ENCODE measurements at places on chromosomes 4 and X.

DNA sequence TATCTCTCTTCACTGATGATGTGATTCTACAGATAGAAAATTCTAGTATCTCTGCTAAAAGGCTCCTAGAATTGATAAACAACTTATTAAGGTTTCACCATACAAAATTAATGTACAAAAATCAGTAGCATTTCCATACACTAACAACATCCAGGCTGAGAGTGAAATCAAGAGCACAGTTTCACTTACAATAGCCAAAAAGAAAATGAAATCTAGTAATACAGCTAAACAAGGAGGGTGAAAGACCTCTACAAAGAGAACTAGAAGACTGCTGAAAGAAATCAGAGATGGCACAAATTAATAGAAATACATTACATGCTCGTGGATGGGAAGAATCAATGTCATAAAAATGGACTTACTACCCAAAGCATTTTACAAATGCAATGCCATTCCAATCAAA, 751.9 kb downstream of the FSTL5 start:
- DNase-seq, result no peak

- DNase-seq, result no peak
These were observed 273.0 kb downstream of the PPP3CA start for GRCh38 chr4:101074326-101074725.

DNA sequence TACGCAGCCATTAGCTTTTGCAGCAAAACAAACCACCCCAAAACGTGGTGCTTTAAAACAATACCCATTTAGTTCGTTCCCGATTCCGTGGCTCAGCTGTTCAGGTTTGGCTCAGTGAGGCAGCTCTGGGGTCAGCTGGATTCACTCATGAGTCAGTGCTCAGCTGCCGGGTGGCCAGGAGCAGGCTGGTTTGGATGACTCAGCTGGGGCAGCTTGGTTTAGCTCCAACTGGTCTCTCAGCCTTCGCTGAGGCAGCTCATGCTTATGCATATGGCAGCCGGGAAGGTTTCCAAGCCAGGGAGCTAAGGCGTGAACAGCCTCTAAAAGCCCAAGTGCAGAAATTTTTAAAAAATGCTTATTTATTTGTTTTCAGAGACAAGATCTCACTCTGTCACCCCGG, 13.3 kb upstream of the CD99 start:
- DNase-seq, result no peak

DNA sequence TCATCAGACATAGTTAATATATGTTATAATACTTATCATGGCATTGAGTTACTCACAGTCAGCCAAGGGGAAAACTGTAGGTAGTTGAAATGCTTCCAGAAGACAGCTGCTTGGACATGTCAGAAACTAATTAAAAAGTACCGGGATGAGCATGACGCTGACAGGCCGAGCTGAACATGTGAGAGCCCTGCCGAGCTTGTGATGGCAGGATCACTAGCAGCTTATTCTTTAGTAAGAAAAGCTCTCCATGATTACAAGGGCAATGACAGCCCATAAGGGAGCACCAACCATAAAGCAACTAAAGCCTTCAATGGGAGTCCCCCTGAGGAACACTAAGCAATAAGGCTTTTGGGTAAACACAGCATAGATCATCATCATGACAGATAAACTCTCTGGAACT, 435.6 kb downstream of the TLL1 start:
- DNase-seq, result no peak

- peak; percentile 65 for DNase-seq
These were observed 9.6 kb upstream of the MRPL1 start for GRCh38 chr4:77852892-77853495.

GRCh38 chrX:130418066-130418465, 16.3 kb downstream of the RBMX2 start:
- no peak for DNase-seq

DNA sequence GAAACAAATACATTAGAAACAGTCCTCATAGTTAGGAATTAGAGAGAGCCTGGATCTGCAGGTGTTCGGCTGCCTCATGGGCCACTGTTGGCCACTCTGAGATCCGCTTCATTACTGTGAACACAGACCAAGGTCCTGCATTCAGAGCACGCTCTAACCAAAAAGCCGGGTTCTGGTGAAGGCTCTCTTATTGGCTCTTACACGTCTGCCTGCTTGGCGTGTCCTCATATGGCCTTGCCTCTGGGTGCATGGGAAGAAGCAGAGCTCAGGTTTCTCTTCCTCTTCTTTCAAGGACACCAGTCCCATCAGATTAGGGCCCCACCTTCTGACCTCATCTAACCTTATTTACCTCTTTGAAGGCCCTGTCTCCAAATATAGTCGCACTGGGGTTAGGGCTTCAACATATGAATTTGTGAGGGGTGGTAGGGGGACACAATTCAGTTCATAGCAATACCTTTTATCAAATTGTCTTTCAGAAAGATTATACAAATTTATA, 37.1 kb upstream of the ELF2 start:
- no peak for DNase-seq

GRCh38 chrX:2423282-2423681, 77.5 kb downstream of the DHRSX start:
- DNase-seq, result no peak

GRCh38 chr4:121717680-121718237, 21.0 kb upstream of the ANXA5 start:
- DNase-seq, result no peak

GRCh38 chr4:184801781-184802696, 23.7 kb downstream of the ACSL1 start:
- DNase-seq, result no peak

DNA sequence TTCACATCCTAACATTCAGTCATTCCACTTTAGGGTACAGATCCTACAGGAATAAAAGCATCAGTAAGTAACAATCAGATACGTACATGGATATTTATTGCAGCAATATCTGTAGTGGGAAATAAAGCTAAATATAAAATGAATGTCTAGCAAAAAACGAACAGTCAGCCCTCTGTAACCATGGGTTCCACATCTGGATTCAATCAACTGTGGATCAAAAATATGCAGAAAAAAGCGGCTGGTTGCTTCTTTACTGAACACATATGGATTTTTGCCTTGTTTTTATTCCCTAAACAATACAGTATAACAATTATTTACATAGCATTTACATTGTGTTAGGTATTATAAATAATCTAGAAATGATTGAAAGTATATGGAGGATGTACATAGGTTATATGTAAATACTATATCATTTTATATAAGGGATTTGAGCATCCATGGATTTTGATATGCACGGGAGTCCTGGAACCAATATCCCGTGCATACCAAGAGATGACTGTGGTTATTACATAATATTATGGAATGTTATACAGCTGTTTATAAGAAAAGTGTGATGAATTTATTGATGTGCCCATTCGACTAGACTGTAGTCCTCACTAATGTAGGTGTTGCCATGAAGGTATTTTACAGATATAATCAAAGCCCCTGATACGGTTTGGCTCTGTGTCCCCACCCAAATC, 132.8 kb downstream of the ARHGEF9 start:
- no peak for DNase-seq

- no peak for DNase-seq
These were observed 2.0 kb downstream of the RAB40A start for GRCh38 chrX:103517246-103517645.

GRCh38 chrX:28273736-28274135, 292.5 kb upstream of the DCAF8L1 start:
- DNase-seq, result no peak

DNA sequence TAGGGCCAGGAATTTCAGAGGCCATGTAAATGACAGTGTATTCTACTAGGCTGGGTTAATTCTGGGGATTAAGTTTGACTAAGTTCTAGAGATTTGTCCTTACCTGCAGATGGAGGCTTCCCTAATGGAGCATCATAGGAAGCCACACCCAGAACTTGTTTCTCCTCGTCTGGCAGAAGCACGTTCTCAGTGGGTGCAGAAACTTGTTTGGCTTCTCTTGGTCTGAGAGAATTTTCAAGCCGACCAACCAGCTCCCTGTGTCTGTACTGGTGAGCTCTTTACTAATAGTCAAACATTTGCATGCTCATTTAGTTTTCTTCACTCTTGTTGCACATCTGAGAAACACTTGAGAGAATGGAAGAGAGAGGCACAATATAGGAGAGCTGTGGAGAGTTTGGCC, 907 bp upstream of the ATP10D start:
- DNase-seq, result no peak

- DNase-seq, result no peak
These were observed 268.4 kb upstream of the INTU start for GRCh38 chr4:127364397-127364796.

DNA sequence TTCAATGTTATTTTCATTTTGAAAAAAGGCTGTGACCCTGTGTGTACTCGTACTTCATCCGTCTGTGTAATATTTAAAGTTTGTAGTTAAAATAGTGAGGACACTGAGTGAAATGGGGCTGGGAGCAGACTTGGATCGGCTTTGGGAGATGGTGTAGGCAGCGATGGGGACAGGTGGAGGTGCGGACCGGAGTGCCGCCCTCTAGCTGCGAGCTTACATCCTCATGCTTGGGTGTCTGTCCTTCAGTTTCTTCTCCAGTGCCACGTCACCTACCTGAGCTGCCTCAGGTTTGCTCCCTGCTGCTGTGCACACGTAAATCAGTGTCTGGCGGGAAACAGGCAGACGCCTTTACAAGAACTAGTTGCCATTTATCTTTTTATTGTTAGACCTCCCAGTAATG, 146.1 kb downstream of the GPR143 start:
- no peak for DNase-seq

- DNase-seq, result no peak
These were observed 315.2 kb upstream of the HTR2C start for GRCh38 chrX:114268643-114269042.

DNA sequence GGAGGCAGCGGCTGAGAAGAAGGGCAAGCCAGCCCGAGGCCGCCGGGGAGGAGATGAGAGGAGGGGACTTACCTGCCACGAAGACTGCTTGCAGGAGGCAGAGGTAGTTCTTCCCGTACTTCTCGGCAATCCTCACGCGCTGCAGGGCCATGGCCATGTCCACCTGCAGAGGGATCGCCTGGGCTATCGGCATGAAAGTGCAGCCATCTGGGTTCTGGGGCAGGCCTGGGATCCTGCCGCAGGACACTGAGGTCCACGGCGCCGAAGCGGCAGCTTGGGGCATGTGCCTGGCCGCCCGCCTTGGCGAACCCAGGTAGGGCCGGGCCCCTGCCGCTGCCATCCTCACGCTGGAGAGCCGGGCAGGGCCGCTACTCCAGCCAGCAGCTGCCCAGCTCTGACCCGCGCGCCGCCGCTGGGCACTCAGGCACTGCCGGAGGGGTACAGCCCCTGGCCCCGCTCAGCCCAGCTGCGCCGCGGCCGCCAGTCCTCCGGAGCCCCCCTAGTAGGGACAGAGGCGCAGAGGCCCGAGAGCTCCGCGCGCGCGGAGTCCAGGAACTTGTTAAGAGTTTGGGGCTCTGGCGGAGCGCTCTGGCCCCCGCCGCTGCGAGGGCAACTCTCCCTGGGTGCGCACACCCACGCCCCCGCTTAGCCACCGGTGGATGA, 16.0 kb downstream of the MCF2 start:
- no peak for DNase-seq

DNA sequence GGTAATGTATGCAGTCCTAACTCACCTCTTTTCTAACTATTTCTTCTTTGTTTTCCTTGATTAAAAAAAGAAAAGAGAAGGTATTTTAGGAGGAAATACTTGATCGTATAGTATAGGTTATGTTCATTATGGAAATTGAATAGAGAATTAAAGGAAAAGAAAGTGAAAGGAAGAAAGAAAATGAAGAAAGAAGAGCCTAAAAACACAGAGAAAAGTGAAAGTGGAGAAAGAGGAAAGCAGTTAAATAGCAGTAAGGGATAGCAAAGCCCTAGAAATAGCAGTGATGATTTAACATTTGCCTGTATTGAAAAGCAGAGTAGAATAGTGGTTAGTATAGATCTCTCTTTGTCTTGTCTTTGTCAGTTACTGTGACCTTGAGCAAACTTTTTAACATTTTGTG, 37.0 kb downstream of the MRPL1 start:
- no peak for DNase-seq

- DNase-seq, result peak; percentile 28
These were observed 83.4 kb downstream of the MSN start for GRCh38 chrX:65750674-65751469.

GRCh38 chrX:115255003-115255402, 21.1 kb upstream of the LRCH2 start:
- DNase-seq, result no peak

GRCh38 chrX:20362268-20363267, 95.9 kb upstream of the RPS6KA3 start:
- no peak for DNase-seq

Data from activated naive CD4-positive, alpha-beta T cell treated with Interleukin-2 at 50 U/mL for 16 hours (primary cell).